ENCODE measurements at places on chromosomes 1 and 21.

- DNase-seq, result no peak
Observed at GRCh38 chr1:115669886-115670285, 28.1 kb downstream of the VANGL1 start.

DNA sequence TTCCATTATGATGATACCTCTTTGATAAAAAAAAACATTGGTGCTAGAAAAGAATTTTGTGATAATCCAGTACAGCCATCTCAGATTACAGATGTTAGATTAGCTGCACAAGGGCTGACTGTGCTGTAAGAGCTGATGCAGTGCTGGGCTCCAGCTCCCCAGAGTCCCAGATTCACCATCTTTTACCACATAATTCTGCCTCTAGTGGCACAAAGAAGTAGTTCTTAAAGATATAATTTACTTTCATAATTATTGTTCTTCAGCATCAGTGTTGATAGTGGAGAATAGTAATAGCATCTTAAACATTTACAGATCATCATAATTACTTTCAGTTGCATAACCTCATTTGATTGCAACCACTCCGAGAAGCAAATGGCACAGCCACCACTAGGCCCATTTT lies 262.1 kb downstream of the BRINP2 start:
- DNase-seq, result no peak

DNA sequence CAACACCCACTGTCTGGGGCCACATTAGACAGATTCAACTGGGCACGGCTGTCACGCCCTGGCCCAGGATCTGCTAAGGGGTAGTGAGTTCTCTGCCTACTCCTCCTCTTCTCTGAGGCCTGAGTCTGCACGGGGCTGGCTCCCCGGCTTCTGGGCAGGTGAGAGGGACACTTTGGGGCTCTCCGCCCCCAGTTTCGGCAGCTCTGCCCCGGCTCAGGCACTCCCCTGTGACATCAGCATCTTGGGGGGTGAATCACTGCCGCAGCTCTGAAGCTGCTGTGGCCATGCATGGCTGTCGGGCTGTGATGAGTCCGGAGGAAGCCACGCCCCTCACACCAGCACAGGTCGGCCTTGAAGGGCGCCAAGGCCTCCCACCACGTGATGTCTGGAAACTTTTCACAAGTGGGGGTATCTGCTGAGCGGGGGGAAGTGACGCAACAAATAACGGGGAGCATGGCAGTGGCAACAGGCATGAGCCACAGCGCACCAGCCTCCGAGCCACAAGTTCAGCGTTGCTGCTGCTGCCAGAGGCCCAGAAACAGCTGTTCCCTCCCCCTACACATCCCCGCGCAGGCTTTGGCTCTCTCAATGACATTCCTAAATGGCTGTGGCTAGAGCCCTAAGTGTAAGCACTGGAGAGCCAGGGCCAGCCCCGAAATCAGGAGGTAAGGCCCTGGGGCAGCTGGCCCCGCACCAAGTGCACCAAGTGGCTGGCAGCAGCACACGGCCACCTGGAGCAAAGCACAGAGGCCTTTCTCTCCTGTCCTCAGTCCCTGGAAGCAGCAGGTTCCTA lies 26.3 kb downstream of the ZBTB17 start:
- peak; percentile 82 for DNase-seq

DNA sequence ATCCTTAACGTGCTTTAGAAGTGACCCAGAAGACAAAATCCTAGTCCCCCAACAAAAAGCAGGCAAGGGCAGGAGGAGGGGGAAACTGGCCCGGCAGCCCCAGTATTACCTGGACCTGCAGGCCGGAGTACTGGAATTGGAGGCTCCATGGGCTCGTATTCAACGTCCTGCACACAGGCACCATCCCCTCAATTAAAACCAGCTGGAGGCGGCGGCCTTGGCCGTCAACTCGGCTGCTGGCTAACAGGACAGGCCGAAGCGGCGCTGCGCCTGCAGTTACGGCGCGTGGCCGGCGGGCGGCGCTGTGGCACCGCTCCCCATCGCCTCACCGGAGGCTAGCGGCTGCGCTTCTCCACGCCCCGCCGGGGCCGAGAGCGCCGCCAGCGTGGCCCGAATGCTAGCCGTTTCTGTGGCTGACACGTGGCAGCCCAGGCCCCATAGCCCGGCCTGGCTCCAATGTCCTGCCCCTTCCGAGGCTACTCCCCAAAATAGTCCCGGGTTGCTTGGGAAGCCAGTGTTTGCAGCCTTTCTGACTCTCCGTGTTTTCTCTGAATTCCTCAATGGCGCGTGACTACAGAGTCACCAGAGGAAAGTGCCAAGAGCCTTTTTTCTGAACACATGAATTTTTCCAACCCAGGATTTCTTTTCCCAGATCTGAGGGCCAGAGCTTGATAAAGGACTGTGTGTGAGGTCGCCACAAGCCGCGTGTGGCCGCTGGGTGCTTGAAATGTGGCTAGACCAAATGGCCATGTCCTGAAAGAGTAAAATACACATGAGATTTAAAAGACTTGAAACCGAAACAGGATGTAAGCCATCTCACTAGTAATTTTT lies 82.5 kb downstream of the HHIPL2 start:
- DNase-seq, result peak; percentile 68

DNA sequence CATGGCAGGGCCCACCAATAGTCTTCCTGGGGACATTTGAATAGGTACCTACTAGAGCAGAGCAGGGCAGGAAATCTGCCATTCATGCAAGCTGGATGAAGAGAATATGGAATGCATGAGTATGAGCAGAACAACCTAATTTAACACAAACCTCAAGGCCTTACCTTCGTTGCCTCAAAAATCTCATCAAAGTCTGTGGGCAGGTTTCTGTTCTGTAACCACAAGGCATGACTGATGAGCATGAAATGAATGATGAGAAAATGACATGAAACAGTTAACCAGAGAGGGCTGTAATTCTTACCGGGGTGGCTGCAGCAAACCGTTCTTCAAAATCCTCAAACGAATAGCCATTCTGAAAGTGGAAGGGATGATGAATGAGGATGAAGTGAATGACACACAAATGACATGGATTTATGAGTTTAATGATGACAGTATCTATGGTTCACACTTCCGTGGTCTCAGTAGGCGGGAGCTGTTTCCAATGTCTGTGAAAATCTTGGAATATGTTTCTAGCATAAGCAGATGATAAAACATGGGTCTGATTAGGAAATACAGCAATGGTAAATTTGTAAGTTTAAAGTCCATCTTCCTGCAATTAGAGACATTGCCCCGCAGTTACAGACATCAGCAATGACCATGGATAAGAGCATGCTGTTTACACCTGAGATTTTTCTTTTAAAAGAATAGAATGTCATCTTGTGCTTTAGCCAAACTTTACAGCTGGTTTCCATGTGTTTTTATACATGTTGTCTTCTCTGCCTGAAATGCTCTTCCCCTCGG lies 67.6 kb upstream of the C8B start:
- DNase-seq, result no peak

DNA sequence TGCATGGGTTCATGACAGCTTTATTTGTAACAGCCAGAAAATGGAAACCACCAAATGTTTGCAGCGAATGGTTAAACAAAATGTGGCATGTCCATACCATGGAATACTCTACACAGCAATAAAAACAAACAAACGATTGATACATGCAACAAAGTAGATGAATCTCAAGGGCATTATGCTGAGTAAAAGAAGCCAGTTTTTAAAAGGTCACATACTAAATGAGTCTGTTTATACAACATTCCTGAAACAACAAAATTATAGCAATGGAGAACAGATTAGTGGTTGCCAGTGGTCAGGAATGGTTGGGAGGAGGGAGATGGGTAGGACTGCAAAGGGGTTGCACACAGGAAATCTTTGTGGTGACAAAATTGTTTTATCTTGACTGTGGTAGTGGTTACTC lies 202.4 kb upstream of the UBE2U start:
- no peak for DNase-seq

DNA sequence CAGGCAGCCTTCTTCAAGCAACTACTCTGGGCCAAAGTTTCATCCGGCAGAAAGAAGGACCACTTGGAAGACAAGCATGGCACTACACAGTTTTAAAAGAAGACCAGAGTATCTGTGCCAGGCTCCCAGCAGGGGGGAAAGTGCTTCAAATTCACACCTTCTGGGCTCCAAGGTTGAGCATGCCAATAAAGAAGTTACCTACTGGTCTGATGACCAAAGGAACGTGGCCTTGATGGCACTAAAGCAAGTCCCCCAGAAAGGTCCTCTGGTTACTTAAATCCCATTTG lies 73.5 kb downstream of the CD46 start:
- no peak for DNase-seq

GRCh38 chr1:19957779-19958178 lies 21.6 kb downstream of the PLA2G2A start:
- no peak for DNase-seq

GRCh38 chr1:220966473-220966872 lies 87.2 kb downstream of the HLX start:
- DNase-seq, result no peak

GRCh38 chr1:247407180-247407616 lies 8.8 kb upstream of the NLRP3 start:
- DNase-seq, result peak; percentile 58

DNA sequence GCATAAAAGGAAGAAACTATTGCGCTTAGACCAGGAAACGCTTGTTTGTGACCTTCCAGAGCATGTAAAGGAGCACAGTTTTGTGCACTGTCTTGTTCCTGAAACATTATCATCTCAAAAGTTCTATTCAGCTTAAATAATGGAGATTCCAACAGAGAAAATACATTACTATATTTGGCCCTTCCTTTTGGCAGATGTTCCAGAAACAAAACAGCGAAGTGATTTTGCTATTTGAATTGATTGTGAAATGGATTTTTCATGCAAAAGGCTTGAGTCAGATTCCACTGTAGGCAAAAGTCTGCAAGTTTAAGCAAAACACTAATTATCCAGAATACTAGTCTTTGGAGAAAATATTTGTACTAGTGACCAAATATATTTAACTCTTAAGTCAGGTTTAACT lies 80.3 kb upstream of the PTBP2 start:
- DNase-seq, result no peak

GRCh38 chr1:96028071-96028470 lies 693.5 kb upstream of the PTBP2 start:
- DNase-seq, result no peak

GRCh38 chr1:157091668-157092273 lies 7.8 kb downstream of the ETV3L start:
- no peak for DNase-seq

DNA sequence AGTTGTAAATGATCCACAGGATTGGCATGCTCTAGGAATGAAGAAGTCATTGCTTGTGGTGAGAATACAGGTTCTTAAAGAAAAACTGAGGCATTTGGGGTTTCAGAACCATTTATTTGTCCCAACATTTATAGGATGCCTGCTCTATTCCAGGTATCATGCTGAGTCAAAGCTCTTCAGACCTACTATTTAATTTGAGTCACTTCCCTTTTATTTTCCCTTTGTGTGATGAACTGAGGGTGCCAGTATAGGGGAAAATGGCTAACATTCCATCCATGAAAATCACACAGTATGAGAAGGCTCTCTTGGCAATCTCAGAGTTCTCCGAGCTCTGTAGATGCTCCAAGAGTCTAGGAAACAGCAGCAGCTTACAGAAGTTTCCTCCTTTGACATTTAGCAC lies 110.4 kb downstream of the RNF220 start:
- DNase-seq, result no peak

GRCh38 chr21:32481875-32482408 lies 69.4 kb downstream of the EVA1C start:
- DNase-seq, result no peak

DNA sequence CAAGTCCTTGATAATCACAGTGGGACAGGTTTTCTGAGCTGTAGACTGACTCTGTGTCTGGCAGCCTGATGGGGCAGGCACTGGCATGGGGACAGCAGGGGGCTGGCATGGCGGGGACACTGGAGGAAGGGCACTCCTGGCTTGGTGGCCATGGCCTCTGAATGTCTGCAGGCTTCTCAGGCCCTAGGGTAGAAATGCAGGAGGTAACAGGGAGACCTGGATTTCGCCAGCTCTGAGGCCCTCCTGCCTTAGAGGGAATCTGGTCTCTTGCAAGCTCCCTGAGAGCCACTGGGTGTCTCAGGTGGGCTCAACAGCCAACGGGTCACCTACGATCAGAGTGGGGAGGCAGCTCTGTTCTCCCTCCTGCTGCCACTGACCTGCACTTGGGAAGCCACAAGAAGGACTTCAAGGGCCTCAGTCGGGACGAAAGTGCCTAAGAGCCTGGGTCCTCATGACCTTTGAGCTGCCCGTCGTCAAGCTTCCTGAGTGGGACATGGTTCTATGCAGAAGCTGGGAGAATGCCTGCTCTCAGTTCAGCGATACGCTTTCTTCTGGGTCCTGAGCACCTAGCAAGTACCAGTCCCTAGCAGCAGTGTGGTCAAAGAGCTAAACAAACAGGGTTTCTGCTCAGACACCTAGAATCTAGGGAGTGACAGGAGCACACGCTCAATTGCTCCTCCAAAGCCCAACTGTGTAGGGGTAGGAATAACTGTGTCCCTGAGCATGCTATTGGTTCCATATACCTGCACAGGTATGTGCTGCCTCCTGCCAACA lies 569.0 kb downstream of the PTPRU start:
- DNase-seq, result no peak

DNA sequence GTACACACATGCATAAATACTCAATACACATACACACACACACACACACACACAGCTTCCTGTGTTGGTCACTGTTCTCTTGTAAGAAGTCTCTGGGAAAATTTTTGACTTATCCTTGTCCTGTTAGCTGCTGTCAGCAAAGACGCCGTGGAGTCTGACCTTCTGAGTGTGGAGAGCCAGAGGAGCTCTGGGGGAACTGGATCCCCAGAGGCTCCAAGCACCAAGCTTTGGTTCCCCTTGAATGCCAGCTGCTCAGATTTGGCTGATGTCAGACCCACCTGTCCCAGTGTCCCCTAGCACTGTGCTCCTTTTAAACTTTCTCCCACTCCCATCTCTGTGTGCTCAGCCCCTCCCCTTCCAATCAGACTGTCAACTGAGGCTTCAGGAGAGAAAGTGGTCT lies 319.1 kb downstream of the CAMTA1 start:
- no peak for DNase-seq

DNA sequence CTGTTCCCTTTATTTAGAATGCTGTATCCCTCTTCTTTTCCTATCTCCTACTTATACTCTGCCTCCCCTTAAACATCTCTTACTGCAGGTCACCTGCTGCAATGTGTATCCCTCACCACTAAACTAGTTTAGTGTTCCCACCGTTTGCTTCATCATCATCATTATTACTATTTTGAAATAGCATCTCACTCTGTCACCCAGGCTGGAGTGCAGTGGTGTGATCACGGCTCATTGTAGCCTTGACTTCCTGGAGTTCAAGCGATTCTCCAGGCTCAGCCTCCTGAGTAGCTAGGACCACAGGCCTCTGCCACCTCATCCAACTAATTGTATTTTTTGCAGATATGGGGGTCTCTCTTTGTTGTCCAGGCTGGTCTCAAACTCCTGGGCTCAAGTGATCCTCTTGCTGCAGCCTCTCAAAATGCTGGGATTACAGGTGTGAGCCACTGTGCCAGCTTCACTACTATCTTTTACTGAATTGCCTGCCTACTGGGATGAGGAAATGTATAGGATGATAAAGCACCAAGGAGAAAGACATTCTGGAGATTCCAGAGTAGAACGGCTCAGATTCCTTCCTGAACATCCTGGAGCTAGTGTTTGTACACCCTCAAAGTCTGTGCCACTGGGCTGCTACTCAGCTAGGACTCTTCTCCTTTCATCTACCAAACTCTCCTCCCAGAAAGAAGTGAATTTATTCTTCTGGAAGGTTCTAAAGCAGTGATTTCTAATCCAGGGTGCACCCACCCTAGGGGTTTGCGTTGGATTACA lies 8.6 kb upstream of the IFNAR1 start:
- no peak for DNase-seq

GRCh38 chr1:16116625-16117024 lies 39.2 kb downstream of the EPHA2 start:
- DNase-seq, result no peak

- no peak for DNase-seq
Observed at GRCh38 chr1:20601129-20601825, 12.4 kb downstream of the CDA start.

Data from T-helper 17 cell (primary cell).